ENCODE measurements at places on chromosomes 12 and 14. TPM values are rescaled to one million over a fixed set of nuclear protein-coding genes. Genes with fewer than 3 reads are reported as not detected.
A peak's percentile ranks its signal among the peaks of the same experiment; 100 is the strongest.

Gene ZFYVE26
- 12.2 TPM for polyA plus RNA-seq

Gene GALNT4
- 5.3 TPM for polyA plus RNA-seq

Gene BEGAIN
- polyA plus RNA-seq: 0.48 TPM

Gene VRTN
- not detected for polyA plus RNA-seq

Gene DPY19L2
- 7.8 TPM for polyA plus RNA-seq

Gene SCYL2
- 50.3 TPM for polyA plus RNA-seq

Gene CLBA1
- 4.6 TPM for polyA plus RNA-seq

Gene RAB15
- polyA plus RNA-seq: 11.0 TPM

Gene LTB4R2
- polyA plus RNA-seq: 0.91 TPM

- no peak for DNase-seq
Observed at GRCh38 chr12:15256761-15257160, 35.5 kb upstream of the RERG start.

GRCh38 chr12:101040936-101041335 is 169.1 kb downstream of the SLC5A8 start:
- no peak for DNase-seq

DNA sequence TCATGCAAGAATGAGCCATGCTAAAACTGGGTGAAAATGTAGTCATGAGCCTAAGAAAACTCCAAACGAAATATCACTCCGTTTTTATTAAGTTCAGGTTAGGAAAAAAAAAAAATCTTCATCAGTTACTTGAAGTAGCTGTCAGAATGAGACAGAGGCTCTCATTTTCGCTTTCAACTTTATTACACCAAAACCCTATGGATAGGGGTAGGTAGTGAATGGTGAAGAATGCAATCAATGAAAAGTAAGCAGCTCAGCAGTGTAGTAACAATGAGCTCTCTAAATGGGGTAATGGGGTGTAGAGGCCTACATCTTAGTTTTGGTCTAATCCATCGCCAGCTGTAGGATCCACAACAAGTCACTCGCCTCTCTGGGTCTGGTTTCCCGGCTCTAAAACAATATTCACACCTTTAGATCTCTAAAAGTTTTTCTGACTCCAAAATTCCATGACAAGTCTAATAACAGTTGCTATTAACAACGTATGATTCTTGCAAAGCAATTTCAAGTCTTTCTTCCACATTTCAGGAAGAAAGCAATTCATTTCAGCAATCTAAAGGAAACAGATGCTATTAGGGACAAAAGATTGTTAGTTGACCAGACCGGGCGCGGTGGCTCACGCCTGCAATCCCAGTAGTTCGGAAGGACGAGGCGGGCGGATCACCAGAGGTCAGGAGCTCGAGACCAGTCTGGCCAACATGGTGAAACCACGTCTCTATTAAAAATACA is 1.7 kb downstream of the BTBD7 start:
- DNase-seq: no peak

- no peak for DNase-seq
Observed at GRCh38 chr12:111304642-111305071, 64.2 kb downstream of the PHETA1 start.

- no peak for DNase-seq
Observed at GRCh38 chr14:90302529-90303303, 29.0 kb downstream of the NRDE2 start.

- DNase-seq: no peak
Observed at GRCh38 chr14:68774771-68775613, 17.9 kb downstream of the ZFP36L1 start.

GRCh38 chr12:86226481-86226880 is 29.7 kb downstream of the MGAT4C start:
- no peak for DNase-seq

GRCh38 chr12:12214635-12215131 is 52.2 kb downstream of the LRP6 start:
- DNase-seq: no peak

DNA sequence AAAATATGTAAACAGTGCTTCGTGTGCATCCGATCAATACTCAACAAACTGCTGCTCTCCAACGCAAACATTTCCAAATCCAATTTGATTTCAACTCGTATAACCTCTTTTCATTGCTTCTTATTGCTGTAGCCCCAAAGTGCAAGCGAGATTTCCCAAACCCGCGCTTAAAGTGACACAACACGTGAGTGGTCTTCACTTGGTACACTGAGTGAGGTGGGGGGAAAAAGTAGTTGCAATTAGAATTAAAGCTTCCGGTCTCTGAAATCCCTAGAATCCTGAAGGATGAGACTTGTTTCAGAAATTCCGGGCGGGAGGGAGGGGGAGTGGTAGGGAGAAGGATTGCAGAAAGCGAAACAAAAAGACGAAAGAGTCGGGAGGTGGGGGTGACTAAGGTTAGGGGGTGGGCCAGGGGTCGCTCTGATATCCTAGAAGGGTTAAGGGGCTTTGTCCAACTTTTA is 387.5 kb downstream of the BCAT1 start:
- no peak for DNase-seq

GRCh38 chr14:99675951-99676350 is 8.1 kb upstream of the CYP46A1 start:
- no peak for DNase-seq

DNA sequence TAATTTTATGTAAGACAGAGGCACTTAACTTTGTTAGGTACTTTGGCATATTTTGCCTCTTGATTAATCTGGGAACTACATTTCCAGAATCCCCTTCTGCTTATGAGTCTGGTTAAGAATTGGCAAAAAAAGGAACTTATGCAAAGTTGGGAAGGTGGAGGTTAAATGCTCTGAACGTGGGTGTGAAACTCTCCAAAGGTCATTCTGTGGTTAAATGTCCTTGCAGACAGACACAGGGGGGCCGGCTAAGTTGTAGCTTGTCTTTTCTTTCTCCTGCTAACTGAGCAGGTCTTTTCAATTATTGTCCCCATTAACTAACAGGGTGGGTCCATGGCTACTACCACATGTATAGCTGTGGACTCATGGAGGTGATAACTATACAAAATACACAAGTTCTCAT is 248.6 kb upstream of the NOVA1 start:
- DNase-seq: no peak

DNA sequence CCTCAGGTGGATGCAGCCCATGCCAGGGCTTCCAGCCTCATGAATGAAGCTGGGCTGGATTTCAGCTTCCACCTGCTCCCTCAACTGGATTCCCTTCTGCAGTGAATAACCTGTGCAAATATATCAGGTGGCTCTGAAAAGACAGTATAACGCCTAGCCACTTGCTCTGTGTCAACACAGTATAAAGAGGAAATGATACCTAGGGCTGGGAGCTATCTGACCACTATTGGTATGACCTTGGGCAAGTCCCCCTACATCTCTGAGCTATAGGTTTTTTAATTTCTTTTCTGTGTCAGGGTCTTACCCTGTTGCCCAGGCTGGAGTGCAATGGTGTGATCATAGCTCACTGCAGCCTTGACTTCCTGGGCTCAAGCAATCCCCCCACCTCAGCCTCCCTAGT is 19.8 kb downstream of the ISM2 start:
- DNase-seq: no peak

GRCh38 chr12:4809449-4810218 is 89.4 kb downstream of the GALNT8 start:
- no peak for DNase-seq

- DNase-seq: no peak
Observed at GRCh38 chr14:95364481-95365209, 44.9 kb upstream of the CLMN start.

DNA sequence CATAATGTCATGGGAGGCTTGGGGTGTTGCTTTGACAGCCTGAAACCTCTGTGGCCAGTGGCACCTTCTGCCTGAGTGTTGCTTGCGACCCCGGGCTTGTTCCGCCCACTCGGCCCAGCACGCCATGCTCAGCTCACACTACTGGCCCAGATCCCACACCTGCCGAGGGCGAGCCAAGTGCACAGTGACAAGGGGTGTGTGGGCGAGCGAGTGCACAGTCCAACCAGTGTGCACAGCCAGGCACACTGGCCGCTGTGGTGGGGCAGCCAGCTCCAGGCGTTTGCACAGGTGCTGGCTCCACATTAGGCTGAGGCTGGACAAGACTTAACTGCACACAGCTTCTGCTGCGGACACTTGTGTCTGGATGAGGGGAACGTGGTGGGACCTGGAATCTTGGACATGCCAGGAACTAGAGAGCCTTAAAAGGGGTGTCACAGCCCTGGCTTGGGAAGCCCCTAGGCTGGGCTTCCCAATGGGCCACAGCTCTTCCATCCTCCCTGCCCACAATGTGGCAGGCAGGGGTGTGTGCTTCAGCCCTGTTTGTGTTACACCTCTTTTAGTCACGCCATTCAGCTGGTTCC is 609.2 kb upstream of the FOXG1 start:
- DNase-seq: no peak

DNA sequence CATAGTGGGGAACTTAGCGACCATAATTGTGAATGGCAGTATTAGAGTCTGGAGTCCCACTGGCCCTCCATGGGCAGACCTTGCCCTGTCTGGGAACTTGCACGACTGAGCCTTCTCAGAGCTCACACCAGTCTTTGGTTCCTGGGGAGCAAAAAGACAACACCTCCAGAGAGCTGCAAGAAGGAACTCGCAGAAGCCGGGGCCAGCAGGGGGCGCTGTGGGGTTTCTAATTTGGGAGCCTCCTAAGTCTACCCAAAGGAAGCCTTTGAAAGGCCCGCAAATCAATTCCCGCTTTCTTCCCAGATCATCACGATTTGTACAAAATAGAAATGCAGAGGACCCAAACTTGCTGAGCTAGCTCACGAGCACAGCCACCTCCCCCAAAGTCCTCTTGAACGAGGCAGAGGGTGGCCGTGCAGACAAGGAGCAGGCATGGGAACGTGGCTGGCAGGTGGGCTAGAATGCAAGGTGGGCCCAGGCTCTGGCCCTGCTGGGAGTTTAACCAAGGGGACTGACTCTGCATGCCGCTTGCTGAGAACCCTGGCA is 46.3 kb upstream of the FBXO21 start:
- DNase-seq: peak; percentile 3

DNA sequence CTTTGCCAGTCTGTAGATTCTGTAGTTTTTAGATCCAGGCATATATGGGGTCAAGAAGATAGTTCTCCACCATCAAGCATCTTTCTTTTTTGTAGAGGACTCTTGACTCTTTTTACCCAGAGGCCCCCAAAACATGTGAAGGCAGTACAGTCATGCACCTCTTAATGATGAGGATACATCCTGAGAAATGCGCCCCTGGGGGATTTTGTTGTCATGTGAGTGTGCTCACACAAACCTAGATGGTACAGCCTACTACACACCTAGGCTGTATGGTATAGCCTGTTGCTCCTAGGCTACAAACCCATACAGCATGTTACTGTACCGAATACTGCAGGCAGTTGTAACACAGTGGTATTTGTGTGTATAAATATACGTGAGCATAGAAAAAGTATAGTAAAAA is 23.0 kb downstream of the EVL start:
- DNase-seq: no peak

DNA sequence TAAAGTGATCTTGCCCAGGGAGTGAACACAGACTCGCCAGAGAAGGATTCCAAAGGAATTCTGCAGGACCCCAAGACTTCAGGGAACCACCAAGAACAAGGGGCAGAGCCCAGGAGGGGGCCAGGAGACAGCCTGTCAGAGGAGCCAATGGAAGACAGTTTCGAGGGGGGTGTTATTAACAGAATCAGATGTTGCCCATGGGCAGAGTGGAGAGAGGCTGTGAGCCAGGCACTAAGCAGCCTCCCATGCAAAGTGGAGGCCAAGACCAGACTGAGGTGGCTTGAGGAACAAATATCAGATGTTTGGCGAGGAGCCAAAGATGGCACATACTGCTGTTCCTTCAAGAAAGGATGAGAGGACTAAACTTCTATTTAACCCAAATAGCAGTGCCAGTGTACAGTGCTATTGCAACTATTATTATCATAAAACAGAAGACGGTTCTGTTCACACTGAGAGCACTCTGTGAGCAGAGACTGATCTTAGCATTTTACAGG is 12.6 kb downstream of the APPL2 start:
- no peak for DNase-seq
